ENCODE measurements at places on chromosomes 1 and 21. TPM values are rescaled to one million over a fixed set of nuclear protein-coding genes. Genes with fewer than 3 reads are reported as not detected.

S100A2 gene
- total RNA-seq = not detected

HES4 gene
- 31.8 TPM for total RNA-seq

SERTAD4 gene
- total RNA-seq = 6.5 TPM

DYNLT5 gene
- total RNA-seq = 0.85 TPM

PADI2 gene
- total RNA-seq = 0.63 TPM

TSPEAR gene
- total RNA-seq = not detected

YARS1 gene
- 23.3 TPM for total RNA-seq

F11R gene
- 11.2 TPM for total RNA-seq

CCDC181 gene
- total RNA-seq = 1.9 TPM

AADACL3 gene
- not detected for total RNA-seq

HPCAL4 gene
- total RNA-seq = 2.8 TPM

CD5L gene
- 0.19 TPM for total RNA-seq

JUN gene
- total RNA-seq = 199 TPM

GJA4 gene
- 31.6 TPM for total RNA-seq

LCE3D gene
- not detected for total RNA-seq

CDC7 gene
- 0.52 TPM for total RNA-seq

BRINP3 gene
- 8.0 TPM for total RNA-seq

LMX1A gene
- not detected for total RNA-seq

TMPRSS3 gene
- total RNA-seq = 2.4 TPM

NPR1 gene
- total RNA-seq = 19.3 TPM

SLAMF9 gene
- not detected for total RNA-seq

TXNDC12 gene
- 30.2 TPM for total RNA-seq

RAB7B gene
- total RNA-seq = 4.8 TPM

PPIAL4G gene
- not detected for total RNA-seq

SHISA4 gene
- total RNA-seq = 74.2 TPM

TSACC gene
- not detected for total RNA-seq

Measured in right atrium auricular region (tissue), 2 donors.